ENCODE measurements at places on chromosomes 1 and 21.

GRCh38 chr1:38831731-38832369 lies 27.7 kb downstream of the RRAGC start:
- no peak for DNase-seq

DNA sequence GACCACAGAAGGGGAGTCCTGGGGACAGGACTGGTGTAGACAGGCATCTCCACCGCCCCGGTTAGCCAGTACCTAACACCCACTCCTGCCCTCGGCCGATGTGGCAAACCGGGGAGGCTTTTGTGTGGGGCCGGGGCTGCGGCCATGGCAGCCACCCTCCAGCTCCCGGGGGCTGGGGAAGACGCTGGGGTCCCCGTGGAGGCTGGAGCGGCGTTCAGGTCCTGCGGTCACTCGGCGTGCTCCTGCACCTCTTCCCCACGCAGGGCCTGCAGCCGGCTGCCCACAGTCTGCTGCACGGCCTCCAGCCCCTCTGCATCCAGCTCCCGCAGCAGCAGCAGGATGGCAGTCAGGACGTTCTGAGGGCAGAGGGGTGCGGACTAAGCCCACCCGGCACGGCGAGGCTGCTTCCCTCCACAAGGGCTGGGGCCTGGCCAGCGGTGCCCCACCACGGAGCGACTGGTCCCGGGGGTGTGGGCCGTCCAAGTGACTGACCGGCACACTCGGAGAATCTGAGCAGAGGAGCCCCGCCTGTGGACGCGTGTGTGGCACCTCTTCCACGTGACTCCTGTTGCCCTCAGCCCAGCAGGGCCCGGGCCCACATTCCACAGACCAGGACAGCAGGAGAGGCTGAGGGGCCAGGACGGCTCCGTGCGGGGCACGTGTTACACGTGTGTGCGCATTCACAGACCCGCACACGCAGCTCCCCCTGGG lies 9.1 kb downstream of the CFAP410 start:
- DNase-seq: no peak

DNA sequence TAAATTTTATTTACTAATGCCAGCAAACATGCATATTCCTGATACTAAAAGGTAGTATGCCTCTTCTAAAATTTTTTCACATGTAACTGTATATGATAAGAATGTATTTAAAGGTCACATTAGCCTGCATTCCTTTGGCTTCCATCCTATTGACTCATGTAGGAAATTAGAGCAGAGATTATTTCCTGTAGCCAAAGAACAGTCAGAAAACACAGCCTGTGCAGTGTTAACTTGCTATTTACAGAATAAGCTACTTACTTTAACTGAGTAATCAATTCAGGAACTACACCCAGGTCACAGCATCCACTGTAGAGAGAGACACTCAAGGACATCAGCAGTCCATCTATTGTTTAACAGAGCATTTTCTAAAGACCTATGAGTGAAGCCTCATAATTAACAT lies 154.5 kb upstream of the ADGRL4 start:
- no peak for DNase-seq

DNA sequence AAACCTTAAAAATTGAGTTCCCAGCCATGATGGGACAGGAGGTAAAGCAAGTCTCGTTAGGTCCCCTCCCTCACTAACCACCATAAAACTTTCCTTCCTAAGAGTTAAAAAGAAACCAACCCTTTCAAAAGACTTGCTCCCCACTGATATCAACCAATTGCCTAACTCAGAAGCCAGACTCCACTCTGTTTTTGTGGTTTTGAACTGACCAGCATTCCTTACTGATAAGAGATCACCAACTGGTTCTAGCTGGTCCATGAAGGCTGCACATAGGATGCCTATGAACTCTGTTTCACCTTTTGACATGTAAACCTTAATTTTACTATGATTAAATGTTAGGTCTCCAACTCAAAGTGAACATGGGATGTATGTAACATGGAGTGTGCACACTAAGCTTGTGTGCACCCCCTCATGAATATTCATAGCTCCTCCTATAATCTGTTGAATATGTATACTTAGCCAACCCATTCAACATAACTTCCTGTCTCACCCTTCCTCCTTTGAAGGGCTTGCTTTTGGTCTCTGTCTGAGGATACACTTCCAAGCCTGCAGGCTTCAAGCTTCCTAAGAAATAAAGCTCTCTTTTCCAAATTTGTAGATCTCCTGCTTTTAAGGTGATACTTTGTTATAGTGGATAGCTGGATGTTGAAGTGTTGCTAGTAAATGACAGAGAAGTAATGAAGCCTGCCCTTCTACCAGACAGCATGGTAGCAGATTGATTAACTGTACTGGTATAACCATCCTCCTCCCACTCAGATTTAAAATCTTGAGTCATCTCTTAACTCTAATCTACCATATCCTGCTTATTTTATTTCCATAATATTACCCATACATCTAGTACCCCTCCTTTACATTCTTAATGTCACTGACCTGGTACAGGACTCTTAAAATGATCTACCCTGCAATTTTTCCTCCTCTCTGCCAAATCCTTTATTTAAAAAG lies 95.6 kb downstream of the ZNF644 start:
- no peak for DNase-seq

All from CD4-positive, alpha-beta T cell treated with Interleukin-17A for 1 hour (primary cell).